ENCODE measurements at places on chromosomes 1 and 21. TPM values are rescaled to one million over a fixed set of nuclear protein-coding genes. Genes with fewer than 3 reads are reported as not detected.

Gene IFI44
- 17.8 TPM for polyA plus RNA-seq

Gene KCNN3
- polyA plus RNA-seq = 0.31 TPM

Gene TCEA3
- 44.1 TPM for polyA plus RNA-seq

Gene CASQ2
- 2.0 TPM for polyA plus RNA-seq

- DNase-seq = peak; percentile 59
These were observed 86.9 kb downstream of the STUM start for GRCh38 chr1:226635456-226635941.

GRCh38 chr1:64980745-64981600 is 14.6 kb upstream of the JAK1 start:
- DNase-seq = peak; percentile 30

DNA sequence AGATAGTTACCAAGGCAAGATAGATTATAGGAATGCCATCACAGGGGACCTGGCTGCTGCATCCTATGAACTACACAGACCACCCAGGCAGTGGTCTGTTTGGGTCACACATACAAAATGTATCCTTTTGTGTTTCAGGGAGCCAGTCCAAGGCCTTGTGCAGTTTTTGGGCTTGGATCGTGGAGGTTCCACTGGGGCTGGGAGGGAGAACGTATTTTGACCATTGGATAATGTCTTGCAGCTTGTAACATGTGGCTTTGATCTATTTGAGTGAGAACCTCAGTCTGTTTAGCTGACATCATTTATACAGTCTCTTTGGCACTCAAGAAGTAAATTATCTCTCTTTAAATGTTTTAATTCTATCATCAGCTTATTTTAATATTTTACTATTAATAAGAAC is 147.3 kb downstream of the DUSP10 start:
- no peak for DNase-seq

GRCh38 chr1:211490038-211490678 is 1.8 kb downstream of the RD3 start:
- no peak for DNase-seq

DNA sequence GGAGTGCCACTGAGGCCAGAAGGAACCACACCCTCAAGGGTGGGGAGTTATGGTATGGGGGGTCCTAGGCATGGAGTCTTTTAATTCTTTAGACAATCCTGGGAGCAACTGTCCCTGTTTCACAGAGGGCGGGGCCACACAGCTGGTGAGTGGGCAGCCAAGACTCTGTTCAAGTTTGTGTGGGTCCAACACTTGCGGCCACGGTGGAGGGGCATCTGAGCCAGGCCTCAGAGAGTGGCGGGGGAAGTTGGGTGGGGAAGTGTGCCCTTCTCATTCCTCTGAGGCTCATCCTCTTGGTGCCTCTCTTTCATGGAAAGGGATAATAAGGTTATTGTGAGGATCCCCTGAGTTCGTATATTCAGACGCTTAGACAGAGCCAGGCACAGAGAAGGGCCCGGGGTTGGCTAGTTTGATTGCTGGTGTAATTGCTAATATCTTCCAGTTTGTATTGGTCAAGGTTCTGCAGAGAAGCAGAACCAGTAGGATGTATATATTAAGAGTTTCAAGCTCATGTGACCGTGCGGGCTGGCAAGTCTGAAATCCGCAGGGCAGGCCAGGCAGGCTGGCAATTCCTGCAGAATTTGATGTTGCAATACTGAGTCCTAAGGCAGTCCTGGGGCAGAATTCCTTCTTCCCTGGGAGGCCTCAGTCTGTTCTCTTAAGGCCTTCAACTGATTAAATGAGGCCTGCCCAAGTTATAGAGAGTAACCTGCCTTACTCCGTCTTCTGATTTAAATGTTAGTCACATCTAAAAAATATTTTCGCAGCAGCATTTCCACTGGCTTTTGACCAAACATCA is 15.9 kb downstream of the PCSK9 start:
- peak; percentile 23 for DNase-seq
